NCI-H1930 (cell line): ENCODE measurements at places on chromosomes 5 and 9.

DNA sequence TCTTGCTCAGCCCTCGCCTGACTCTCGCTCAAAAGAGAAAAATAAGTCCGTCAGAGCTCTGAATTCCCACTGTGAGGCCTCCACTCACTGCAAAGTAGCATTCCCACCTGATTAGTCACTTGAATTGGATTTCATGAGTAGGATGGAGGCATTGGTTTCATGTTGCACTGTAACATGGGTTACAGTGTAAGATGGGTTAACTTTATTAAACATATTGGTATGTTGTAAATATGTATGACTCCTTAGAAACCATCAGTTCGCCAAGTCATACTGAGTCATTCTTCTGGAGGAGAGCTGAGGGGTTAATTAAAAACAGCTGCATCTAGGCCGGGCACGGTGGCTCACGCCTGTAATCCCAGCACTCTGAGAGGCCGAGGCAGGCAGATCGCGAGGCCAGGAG, 93.8 kb upstream of the BNC2 start:
- DNase-seq = no peak

GRCh38 chr5:169197343-169197742, 103.6 kb downstream of the SLIT3 start:
- no peak for DNase-seq

DNA sequence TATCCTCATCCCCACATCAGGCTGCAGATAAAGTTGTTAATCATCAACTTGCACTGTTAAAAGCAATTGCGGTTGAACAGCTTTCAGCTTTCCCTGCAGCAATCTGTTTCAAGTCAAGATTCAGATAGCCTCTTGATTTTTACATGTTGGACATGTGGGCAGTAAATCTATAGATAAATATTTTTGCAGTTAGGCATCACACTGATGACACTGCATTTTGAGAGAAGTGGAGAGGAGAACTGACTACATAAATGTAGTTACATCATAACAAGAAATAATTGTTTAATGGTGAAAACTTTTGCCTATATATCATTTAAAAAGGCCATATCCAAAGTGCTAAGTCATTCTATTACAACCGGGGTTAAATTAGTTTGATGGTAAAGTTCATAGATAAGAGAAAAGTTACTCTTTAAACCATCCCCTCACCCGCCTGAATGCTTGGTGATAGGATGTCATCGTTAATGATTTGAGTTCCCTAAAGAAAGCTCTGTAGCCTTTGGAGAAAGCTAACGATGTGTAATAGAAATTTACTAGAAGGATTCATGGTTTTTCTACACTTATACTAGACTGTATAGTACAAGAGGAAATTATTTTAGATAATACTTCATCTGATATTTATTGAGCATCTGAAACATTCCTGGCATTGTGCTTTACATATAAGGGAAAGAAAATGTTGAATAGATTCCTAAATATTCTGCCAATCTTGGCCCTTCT, 30.8 kb upstream of the ALDH1A1 start:
- DNase-seq = no peak

DNA sequence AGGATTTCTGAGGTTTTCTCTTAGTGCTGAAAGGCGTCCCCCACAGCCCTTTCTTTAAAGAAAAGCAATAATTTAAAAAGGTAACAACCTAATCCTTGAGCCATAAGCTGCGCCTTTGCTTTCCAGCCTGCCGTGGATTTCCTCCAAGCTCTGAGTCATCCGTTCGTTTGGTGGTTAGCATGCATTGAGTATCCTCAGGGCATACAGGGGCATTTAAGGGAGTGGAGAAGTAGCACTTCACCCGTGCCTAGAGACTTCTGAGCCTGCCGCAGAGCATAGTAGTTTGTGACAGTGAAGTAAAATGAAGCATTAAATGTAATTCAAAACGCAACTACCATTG, 892 bp upstream of the TNC start:
- no peak for DNase-seq

GRCh38 chr9:89329917-89330316, 11.6 kb downstream of the SECISBP2 start:
- DNase-seq = no peak

DNA sequence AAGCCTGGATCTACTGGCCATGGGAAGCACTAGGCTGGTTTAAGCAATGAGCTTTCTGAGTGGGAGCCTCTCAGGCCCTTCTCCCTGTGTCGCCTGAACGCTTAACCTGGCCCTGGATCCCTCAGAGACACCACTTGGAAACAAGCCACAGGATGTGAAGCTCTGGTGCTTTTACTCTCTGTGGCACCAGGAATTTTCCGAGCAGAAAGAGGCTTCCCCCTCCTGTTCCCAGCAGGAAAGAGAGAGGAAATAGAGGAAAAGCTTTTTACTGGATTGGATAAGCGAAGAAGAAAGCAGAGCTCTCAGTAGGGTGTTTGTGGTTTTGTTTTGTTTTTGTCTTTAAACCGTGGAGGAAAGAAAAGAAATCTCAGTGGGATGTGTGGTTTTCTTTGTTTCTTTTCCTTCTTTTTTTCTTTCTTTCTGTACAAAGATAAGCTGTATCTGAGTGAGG, 34.5 kb downstream of the COL15A1 start:
- no peak for DNase-seq

DNA sequence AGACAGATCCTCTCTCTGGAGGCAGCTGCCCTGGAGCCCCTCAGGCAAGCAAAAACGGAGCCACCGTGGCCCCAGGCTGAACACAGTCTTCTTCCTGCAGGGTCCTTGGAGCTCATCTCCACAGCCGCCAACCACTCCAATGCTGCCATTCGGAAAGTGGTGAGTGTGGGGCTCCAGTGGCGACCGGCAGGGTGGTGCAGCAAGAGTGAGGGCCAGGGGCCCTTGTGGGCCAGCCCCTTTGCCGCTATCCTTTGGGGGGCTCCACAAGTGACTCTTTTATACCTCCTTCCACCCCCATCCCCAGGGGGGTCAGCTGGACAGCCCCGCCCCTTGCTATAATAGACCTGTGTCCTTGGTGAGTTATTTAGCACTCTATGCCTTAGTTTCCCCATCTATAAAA, 47.4 kb upstream of the SUSD3 start:
- no peak for DNase-seq

DNA sequence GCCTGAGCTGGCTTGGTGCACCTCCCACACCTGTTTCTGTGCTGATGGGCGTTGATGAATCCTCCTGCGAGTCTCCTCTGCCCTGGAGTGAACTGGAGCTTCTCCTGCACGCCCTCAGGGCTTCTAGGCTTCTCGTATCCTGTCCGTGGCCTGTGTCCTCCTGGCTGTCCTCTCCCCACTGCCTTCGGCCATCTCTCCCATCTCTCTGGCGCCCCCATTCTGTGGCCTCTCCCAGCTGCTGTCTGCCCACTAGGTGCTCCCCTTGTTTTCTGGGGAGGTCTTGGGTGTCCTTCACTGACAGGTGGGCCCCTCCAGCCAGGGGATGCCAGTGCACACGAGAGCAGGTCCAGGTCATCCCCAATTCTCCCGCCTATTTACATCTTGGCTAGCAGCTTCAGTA, 28.8 kb downstream of the AHRR start:
- no peak for DNase-seq

DNA sequence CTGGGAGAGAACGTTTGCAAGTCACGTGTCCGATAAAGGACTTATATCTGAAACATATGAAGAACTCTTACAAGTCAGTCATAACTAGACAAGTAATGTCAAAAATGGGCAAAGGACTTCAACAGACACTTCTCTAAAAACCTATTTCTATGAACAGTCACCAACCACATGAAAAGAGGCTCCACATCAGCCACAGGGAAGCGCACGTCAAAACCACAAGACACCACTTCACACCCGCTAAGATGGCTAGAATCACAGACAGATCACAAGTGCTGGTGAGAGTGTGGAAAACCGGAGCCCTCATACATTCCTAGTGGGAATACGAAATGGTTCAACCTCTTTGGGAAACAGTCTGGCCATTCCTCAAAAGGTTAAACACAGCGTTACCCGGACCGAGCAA, 11.5 kb upstream of the CARD9 start:
- no peak for DNase-seq

- no peak for DNase-seq
Measured at GRCh38 chr5:132076202-132076830, 2.7 kb downstream of the CSF2 start.

DNA sequence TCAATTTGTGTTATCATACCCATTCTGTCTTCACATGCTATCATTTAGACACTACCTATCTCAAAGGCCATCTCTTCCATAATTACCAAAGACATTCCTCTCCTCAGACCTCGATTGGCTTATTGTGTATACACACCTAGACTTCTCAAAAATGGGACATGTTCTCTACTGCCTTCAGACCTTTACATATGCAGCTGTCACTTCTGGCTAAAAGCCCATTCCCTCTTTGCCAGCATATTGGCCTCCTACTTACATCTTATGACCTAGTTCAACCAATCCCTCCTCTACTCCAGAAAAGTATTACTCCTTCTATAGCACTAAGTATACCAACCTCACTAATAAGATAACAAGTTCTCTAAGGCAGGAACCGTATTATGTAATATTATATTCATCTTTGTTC, 84.4 kb downstream of the RAPGEF6 start:
- DNase-seq = no peak

- DNase-seq = peak; percentile 43
Measured at GRCh38 chr9:107172160-107172978, 110.7 kb upstream of the RAD23B start.

DNA sequence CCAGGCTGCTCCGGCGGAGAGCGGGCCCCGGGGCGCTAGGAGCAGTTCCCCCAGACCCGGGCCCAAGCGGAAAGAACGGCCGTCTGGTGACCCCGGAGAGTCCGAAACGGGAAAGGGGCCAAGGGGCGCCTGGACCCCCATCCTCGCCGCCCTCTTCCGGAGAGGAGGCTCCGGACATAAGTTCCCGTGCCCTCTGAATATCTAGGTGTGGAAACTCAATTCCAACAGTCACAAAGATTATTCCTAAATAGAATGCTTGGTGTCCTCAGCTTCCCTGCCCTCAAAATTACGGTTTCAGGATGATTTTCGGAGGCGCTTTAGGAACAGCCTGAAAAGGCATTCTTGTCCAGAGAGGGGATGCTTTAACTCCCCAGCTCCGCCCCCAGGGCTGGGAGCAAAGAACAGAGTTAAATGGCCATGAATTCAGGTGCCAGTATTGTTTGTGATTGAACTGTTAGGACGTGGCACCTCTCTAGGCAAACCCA, 681 bp upstream of the LHFPL2 start:
- no peak for DNase-seq

- no peak for DNase-seq
Measured at GRCh38 chr5:132114150-132115121, 40.8 kb downstream of the CSF2 start.

DNA sequence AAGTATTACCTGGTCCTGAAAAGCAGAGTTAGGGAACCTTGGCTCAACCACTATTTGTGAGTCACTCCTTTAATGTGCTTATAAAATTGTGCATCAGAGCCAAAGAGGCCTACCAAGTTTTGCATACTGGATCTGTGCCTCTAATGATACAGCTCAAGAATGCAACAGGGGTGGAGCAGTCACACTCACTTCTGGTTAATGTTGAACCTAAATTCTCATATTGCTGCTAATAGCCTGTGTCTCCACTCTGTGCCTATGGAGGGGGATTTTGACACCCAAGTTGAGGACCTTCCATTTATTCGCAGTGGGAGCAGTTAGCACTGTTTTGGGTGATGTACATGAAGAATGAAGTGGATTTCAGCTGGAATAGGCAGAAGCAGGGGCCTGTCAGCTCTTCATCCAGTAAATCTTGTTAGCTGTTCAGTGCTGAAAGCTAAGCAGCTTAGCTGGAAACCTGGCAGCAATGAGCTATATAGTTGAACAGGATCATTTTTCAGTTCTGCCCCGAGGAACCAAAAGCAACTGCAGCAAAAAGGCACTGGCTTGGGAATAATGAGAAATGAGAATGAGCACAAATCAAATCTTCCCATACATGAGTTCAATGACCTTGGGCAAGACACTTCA, 9.7 kb downstream of the SH3TC2 start:
- DNase-seq = no peak

DNA sequence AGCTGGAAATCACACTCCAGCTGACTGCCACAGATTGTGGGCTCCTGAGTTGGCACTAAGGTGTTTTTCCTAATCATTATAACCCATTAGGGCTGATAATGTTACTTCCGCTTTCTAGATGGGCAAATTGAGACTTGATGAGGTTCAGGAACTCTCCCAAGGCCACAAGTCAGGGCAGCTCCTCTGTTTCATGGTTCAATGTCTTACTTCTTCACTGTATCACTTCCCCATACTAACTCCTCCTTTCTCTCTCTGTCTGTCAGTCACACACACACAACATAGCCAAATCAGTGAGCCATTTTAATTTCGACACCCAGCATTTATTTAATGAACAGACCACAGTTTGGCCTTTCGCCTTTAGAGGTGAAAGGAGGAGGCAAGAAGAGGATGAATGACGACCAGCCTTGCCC, 17.8 kb upstream of the TRAF1 start:
- no peak for DNase-seq

- no peak for DNase-seq
Measured at GRCh38 chr5:117794847-117795246, 1193.5 kb downstream of the DTWD2 start.

DNA sequence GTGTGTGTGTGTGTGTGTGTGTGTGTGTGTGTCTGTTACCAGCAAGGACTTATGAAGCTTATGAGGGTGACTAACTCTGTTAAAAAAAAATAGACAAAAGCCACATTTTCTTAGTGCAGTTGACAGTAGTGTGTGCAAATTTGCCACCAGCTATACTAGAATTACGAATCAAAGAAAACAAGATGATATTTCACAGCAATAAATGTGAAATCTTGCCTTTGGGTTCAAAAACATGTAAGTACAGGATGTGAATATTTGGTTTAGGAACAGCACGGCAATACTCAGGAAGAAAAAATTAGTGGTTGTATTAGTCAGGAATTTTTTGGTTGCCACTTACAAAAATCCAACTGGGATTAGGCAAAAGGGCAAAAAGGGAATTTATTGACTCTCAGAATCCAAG, 117.4 kb downstream of the NPR3 start:
- no peak for DNase-seq
